ENCODE measurements at places on chromosomes 11 and 22.

GRCh38 chr11:122170815-122171475 lies 54.9 kb upstream of the BLID start:
- DNase-seq, result no peak

DNA sequence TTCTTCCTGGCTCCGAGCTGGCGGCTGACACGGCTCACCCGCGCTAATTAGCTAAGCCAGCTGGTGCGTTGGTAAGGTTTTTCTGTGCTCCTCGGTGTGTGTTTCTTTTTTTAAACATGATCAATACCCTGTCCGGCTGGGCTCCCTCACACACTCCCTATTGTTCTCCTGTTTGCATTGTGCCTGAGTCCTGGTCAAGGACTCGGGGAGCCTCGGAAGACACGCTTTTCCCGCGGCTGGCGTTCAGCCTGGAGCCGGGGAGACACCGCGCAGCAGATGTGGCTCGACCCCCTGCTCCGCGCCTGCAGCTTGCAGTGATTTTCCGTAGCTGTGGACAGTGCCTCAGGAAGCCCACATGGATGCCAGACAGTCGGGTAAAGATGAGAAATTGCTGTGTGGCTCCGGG lies 454.9 kb upstream of the CADM1 start:
- DNase-seq, result no peak

- DNase-seq, result no peak
These were observed 77.9 kb downstream of the CWC15 start for GRCh38 chr11:94895451-94895850.

- no peak for DNase-seq
These were observed 291.0 kb downstream of the BRD1 start for GRCh38 chr22:49536571-49537131.

GRCh38 chr11:45844822-45845578 lies 2.3 kb upstream of the CRY2 start:
- no peak for DNase-seq

DNA sequence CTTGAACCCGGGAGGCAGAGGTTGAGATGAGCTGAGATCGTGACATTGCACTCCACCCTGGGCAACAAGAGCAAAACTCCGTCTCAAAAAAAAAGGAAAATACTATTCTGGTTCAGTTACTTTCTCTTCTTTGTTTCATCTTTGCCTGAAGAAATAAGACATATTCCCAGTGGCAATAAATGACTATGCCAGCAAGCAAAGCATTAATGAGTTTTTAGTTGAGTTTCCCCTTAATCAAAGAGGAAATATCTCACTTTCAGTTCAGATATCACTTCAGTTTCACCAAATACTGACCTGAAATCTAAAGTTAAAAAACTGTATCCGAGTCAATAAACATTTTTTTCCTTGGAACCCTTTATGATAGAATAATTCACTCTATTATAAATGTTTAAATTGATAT lies 10.4 kb downstream of the PISD start:
- DNase-seq, result no peak

GRCh38 chr11:75200051-75200450 lies 40.5 kb upstream of the TPBGL start:
- no peak for DNase-seq

- DNase-seq, result no peak
These were observed 1052.3 kb downstream of the NTM start for GRCh38 chr11:132422722-132423121.

- DNase-seq, result no peak
These were observed 7.3 kb upstream of the SLC22A9 start for GRCh38 chr11:63362196-63362793.

GRCh38 chr11:57459164-57460021 lies 935 bp upstream of the RTN4RL2 start:
- no peak for DNase-seq

GRCh38 chr11:118049771-118050170 lies 27.1 kb upstream of the TMPRSS4 start:
- DNase-seq, result no peak

GRCh38 chr11:107931206-107931605 lies 3.0 kb downstream of the RAB39A start:
- DNase-seq, result no peak

- DNase-seq, result no peak
These were observed 34.7 kb upstream of the WNT7B start for GRCh38 chr22:46011627-46012181.

GRCh38 chr11:128691802-128692752 lies 1.8 kb upstream of the FLI1 start:
- DNase-seq, result no peak

Measured in NCI-H1436 treated with DMSO at 0.1 percent for 48 hours (cell line).